ENCODE measurements at places on chromosomes 2 and 18.

DNA sequence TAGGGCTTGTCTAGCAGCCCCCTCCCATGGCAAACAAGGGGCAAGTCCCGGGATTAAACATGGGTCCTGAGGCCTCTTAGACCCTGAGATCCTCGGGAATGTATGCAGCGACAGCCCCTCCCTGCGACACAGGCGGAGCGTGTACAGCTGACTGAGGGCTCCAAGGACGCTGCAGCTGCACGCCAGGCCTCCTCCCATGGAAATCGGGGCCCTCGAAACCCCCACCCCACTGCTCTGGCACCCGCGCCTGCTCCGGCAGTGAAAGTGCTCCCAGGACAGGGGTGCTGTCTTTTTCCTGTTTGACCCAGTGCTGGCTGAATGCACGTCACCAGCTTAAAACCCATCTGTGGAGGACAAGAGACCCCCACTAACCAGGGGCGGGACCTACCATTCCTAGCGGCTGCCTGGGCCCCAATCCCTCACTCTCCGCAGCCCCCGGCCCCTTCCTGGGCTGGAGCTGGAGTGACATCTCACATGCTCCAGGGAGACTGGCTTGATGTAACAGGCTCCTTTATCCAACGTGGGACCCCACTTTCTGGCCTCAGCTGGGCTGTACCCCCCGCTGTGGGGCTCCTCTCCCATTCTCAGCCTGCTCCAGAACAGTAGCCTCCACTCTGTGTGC is 247.7 kb downstream of the TWIST2 start:
- DNase-seq: no peak

GRCh38 chr2:200655918-200656580 is 70.2 kb downstream of the AOX1 start:
- peak; percentile 42 for DNase-seq

DNA sequence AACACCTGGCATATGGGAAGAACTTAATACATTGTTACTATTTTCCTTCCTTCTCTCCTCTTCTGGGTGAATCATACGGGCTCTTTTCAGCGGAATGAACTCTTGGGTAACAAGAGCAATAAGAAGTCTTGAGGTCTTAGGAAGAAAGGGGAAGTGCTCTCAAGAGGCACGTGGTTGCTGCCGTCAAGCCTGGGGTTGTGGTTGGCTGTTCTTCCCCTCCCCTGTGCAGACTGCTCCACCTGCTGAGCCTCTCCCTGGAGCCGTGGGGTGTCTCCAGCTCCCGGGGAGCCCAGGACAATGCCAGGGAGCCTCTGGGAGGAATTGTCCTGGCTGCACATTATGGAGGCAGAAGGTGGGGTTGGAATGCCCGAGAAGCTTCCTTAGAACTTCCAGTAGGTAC is 19.4 kb downstream of the TOGARAM2 start:
- no peak for DNase-seq

GRCh38 chr2:233211548-233211895 is 40.0 kb upstream of the ATG16L1 start:
- no peak for DNase-seq

DNA sequence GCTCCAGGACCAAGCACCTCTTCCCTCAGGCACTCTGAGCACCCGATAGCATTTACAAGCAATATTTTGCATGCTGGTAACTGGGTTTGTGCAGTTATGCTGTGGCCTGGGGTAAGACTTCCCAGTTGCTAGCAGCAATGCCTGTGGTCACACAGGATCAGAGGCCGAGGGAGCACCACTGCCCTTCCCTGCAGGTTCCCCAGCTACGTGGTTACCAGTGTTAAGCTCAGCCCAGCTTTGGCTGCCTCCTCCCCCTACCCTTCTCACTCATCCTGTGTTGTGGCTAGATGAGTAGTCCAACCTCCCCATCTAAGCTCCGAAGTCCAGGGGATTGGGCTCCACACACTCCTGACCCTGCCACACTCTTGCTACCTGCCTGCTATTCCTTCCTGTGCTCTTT is 141.1 kb downstream of the CELF4 start:
- no peak for DNase-seq

- DNase-seq: no peak
These were observed 289.4 kb downstream of the ZEB2 start for GRCh38 chr2:144230448-144231085.

- no peak for DNase-seq
These were observed 101.5 kb upstream of the HS6ST1 start for GRCh38 chr2:128420131-128420530.

DNA sequence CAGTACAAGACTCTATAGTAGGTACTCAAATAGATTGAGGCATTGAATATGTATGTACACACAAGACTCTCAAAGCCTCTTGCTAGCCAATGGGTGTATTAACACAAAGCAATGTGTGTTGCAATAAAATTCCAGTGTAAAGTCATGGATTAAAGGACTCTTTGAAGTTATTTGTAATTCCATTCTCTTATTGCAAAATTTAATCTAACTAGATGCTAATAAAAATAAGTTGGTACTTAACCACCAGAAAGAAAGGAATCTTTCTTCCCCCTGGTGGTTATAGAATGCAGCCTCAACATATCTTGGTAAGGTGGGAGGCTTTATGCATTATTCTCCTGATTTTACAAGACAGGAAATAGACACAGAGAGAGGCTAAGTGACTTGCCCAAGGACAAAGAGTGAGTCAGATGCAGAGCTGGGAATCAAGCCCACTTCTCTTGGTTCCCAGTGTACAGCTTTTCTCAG is 18.0 kb downstream of the LRP1B start:
- DNase-seq: no peak

GRCh38 chr2:232133078-232133477 is 171.6 kb downstream of the DIS3L2 start:
- DNase-seq: no peak

DNA sequence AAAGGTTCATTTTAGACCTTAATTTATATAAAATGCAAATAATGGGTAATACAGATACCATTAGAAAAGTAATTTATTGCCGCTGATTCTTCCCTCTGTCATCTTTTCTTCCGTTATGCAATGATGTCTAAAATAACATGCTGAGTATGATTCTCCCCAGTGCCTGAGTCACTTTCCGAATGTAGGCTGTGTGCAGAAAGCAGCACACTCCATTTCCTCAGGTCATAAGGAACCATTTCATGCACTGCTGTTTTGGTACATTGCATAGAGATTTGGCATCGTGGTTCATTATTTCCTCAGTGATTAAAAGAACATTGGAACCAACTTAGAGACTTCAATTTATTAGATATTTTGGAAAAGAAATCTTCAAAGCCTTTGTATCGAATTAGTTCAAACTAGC is 173.5 kb downstream of the CDH2 start:
- peak; percentile 62 for DNase-seq

GRCh38 chr18:31664101-31664500 is 20.3 kb downstream of the B4GALT6 start:
- DNase-seq: no peak

DNA sequence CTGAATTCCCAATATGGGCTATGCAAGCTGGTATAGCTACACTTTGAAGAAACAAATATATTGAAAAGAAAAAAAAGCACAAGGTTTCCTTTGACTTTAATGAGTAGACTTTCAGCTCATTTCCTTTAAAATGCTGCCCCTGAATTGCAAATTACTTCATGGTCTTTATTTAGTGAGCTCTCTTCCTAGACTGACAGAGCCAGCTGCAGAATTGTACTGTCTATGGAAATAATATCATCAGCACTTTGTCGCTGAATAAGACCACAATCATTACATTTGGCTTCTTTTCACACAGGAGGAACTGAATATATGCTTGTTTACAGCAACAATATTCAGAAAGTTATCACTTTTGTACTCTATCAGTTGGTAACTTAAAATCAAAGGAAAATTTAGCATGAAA is 41.7 kb downstream of the ARL5A start:
- DNase-seq: no peak

DNA sequence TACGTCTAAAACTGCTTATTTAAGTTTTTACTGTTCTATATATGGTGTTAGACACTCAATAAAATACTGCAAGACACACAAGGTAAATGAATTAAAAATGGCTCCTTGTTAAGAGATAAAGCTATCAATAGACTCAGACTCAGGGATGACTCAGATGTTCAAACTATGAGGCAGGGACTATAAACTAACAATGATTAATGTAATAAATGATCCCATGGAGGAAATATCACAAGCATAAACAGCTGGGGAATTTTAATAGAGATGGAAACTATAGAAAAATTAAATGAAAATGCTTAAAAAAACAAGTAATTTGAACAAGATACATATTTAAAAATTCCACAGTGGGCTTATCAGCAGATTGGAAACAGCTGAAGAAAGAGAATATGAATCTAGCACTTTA is 650.8 kb downstream of the DCDC2C start:
- no peak for DNase-seq

- no peak for DNase-seq
These were observed 126.2 kb downstream of the NUP35 start for GRCh38 chr2:183250472-183250871.

- DNase-seq: peak; percentile 37
These were observed 316.5 kb downstream of the CYP26B1 start for GRCh38 chr2:71831193-71831577.

- no peak for DNase-seq
These were observed 1429.5 kb upstream of the ACVR2A start for GRCh38 chr2:146415291-146415690.

DNA sequence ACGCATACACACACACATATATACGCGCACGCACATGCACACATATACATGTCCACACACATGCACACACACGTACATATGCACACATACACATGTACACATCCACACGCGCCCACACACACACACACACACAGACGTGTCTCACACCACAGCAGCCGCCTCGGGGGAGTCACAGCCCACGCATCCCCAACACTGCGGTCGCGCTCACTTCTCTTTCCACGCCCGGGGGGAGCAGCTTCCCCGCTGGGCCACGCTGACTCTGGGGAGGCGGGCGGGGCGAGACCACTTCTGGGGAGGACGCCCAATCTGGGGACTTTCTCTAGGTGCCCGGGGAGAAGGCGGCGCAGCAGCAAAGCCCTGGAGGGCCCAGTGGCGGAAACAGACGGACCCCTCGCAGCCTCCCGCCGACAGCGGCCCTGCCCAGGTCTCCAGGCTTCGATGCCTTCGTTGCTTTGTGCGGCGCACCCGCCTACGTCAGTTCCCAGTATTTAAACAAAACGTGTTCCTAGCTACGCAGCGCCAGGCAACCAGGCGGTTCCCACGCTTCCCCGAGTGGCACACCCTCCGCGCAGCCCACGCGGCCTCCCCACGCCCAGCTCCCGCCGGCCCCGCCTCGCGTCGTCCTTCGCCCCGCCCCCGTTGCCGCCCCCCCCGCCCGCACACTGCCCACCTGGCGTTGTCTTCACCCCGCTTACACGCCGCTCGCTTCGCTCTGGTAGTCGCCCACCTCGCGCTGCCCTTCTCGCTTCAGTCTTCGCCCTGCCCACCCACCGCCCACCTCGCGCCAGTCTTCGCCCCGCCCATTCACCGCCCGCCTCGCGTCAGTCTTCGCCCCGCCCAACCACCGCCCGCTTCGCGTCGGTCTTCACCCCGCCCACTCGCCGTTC is 810 bp upstream of the RBFA start:
- peak; percentile 99 for DNase-seq

DNA sequence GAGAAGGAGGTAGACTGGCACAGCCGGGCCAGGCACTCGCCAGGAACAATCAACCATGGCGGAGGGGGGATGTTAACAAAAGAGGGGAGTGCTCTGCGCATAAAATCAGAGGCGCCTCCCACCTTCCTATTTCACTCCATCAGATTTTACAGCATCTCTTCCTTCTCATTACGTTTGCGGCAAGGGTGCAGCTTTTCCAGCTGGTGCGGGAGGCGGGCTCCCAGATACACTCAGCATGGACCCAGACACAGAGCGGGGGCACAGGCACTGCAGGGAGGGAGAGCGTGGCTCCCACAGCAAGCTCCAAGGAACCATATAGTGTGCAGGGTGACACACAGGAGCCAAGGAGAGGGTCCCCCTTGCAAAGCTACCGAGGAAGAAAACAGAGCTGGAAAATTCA is 176.3 kb downstream of the EIPR1 start:
- no peak for DNase-seq

DNA sequence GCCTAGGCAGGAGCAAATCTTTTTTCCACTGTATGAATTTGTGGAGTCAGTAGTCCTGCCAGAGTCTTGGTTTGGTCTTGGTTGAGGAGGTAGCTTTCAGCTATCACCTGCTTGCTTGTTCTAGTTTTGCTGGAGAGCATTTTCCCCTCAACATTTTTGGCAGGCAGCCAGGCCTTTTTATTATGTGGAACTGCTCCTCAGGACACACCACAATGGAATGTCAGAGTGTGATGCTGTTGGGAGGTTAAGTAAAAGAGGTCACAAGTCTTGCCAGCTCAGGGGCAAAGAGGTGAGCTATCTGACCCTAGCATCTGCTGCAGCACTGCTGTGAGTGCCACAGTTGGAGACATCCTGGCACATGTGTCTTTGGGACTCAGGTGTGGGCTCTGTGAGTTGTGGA is 258.0 kb downstream of the CNTNAP5 start:
- peak; percentile 74 for DNase-seq

DNA sequence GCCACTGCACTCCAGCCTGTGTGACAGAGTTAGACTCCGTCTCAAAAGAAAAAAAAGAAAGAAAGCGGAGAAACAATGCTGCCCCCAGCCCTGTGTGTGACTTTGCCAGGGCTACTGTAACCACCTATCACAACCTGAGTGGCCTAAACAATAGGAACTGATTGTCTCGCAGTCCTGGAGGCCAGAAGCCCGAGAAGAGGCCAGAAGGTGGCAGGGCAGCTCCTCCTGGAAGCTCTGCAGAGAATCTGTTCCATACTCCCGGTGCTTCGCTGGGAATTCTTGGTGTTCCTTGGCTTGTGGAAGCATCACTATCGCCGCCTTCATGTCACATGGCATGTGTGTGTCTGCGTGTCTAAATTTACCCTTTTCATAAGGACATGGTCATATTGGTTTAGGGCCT is 14.4 kb upstream of the RAB17 start:
- DNase-seq: peak; percentile 59

DNA sequence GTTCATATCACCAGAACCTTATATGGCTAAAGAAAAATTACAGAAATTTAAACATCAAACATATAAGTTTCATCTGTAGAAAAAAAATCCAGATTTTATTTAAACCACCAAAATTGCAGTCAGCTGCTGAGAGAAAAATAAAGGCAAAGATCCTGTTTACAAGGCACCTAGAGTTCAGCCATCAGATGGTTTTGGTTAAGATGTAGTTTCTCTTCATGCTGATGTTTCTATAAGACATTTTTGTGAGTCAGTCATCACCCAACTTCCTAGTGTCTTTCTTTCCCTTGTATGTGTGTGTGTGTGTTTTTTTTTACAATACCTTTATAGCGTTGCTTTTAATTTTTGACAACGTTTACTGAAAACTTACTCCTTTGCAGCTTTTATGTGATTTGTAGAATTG is 26.1 kb upstream of the MMADHC start:
- DNase-seq: no peak

GRCh38 chr2:199734011-199734410 is 117.0 kb downstream of the FTCDNL1 start:
- DNase-seq: no peak

Measured in cardiac muscle cell (in vitro differentiated cells and primary cell).